RCC 7860 (cell line): ENCODE measurements at places on chromosomes 5 and 9.

DNA sequence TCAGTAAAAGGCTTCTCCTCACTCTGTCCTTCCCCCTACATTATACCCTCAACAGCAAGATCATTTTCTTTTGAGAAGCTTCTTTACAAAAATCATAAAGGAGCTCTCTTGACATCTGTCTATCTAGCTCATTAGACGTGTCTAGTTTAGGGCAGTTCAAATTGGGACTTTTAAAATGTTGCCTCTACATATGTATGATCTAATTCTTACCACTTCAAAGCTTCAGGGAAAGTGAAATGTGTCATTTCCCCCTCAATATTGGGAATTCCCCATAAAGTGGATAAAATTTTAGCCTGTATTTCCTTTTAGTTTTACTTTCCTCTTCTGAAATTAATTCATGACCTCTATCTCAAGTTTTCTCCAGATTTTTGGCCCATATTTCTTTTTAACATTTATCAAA lies 323.7 kb downstream of the ARRDC3 start:
- no peak for DNase-seq

- DNase-seq, result no peak
Observed at GRCh38 chr9:138095813-138096518, 218.4 kb downstream of the CACNA1B start.

- no peak for DNase-seq
Observed at GRCh38 chr5:148312153-148312552, at the start of gene SPINK7. TSS of gene SPINK7 (plus strand) at chr5:148312423. CDS start at chr5:148312484, 61 bp downstream.

DNA sequence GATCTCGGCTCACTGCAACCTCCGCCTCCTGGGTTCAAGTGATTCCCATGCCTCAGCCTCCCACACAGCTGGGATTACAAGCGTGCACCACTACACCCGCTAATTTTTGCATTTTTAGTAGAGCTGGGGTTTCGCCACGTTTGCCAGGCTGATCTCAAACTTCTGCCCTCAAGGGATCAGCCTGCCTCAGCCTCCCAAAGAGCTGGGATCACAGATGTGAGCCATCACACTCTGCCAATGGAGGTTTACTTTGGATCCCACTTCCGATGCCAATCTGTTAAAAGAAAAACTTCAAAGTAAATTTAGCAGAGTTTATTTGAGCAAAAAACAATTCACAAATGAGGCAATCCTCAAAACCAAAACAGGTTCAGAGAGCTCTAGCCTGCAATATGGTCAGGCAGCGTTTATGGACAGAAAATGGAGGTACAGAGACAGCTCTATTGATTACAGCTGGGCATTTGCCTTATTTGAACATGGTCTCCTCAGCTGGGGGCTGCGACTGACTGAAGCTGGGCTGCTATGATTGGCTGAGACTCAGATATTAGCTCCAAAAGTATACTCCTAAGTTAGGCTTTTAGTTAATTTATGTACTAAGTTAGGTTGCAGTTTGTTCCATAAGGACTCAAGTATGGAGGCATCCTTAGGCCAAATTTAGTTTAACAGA lies 18.6 kb upstream of the UBTD2 start:
- no peak for DNase-seq
